ENCODE measurements at places on chromosomes 3 and 15.

DNA sequence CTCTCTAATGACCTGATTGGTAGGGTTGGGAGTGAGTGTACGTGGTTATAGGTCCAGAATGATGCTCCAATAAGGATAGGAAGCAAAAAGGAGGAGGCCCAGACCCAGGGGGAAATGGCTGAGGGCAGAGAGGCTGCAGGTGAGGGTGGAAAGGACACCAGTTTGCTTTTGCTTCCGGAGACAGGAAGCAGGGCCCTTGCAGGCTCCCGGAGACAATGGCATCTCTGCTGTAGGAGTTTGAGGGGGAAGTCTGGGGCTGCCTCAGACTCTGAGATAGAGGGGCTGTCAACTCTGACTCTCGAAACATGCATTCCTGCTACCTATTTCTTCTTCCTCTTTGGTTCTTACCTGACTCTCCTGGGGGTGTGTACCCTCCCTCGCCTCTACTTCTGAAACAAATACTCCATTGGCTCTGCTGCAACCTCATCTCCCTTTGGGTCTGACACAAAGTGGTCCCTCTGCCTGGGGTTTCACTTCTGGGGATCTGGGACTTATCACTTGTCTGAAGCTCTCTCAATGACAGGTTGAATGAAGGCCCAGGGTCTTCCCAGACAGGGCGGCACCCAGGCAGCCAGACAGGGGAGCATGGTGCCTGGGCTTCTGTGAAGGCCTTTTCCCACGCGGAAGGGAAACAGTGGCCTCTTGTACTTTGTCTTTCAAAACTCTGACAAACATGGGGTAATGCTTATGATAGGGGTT, 61.5 kb downstream of the CHRD start:
- DNase-seq = no peak

DNA sequence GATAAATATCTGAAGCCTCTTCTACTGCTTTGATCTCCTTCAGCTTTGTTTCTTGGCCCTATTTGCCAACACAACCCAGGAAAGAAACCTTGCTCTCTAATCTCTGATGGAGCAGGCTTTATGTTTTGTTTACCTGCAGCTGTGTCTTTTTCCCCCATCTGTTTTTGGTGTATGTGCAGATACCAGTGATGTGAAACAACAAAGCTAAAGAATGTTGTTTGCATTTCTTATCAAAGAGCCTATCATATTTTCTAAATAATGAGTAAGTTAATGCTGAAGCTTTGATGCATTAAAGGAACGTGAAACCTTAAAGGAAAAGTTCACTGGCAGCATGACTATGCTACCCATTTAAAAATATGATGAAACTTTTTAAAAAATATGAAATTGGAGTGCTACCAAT, 238.4 kb downstream of the NEK10 start:
- DNase-seq = no peak

DNA sequence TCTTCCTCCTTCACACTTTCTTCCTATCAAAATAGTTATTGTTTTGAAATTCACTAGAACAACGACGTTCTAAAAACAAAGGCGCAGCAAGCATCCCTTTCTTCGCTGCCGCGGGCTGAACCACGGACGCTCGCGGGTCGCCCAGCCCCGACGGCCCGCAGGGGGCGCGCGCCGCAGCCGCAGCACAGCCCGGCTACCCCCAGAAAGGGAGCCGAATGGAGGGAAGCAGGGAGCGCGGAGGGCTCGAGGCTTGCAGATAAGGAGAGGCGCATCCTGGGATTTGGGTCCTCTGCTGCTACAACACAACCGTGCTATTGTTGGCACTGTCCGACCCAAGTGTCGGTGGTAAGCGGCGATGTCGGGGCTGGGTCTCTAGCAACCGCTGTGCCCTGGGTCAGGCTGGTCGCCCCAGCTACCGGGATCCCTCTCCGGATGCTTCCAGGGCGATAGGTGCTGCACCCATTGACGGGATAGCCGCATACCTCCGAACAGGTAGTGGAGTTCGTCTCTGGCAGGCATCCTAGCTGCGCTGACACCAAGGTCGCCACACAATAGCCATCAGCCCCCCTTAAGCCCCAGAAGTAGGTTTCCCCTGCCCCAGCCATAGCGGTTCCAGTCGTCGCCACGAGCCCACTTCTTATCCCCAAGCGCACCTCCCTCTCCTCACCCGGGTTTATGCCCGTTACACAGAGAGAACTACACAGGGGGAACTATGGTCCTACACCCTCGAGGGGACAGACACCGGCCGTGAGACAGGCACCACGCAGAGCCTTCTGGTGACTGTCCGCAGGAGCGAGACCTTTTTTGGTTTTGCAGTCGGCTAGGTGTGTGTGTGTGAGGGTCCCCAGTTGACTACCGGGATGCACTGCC, 6.0 kb downstream of the ONECUT1 start:
- DNase-seq = no peak

- peak; percentile 39 for DNase-seq
These were observed 8.6 kb upstream of the SIAH2 start for GRCh38 chr3:150771600-150771999.

DNA sequence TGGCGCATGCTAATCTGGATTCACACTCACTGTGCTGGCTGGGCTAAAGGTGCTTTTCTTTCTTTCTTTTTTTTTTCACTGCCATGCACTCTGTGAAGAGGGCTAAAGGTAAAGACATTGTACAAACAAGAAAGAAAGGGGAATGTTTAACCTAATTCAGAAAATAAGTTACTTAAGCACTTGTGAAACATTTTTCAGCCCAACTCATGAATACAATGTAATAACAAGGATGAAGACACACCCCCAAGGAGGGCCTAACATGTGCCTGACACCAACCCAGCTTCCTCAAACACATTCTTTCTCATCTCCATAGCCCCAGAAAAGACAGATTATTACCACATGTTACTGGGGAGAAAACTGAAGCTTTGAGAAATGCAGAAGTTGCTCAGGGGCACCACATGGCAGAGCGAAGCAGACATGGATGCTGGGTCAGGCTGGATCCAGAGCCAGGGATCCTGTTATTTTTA, 5.7 kb downstream of the STIMATE start:
- peak; percentile 52 for DNase-seq

DNA sequence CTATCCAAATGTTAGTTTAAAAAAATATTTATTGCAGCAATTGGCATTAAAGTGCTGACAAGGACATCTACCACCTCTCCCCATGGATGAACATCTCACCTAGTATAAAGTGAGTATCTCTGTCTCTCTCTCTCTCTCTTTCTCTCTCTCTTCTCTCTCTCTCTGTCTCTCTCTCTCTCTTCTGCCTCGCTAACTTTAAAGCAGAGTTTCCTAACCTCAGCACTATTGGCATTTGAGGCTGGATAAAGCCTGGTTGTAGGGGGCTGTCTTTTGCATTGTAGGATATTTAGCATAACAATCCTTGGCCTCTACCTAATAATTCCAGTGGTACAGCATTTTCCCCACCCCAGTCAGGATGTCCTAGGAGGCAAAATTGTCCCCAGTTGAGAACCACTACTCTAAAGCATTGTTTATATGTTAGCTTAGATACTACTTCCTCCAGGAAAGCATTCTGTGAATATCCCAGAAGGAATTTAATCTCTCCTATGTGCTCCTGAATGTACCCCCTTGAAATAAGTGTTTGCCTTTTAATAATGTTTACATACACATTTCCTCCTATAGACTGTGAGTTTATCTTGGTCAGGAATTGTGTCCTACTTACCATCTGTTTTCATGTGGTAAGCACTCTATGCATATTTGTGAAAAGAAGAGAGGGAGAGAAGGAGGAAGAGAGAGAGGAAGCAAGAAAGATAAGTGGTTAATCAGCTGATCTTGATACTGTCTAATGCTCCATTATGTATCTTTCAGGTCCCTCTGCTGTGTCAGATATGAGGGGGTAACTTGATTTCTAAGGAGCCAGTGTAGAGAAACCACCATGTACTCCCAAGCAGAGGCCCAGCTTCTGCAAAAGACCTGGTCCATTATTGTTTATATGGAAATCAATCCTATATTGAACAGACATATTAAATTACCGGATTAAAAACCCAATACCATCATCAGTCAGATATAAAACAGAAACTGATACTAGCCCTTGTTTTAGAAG, 346.6 kb downstream of the RBMS3 start:
- no peak for DNase-seq

GRCh38 chr3:13452490-13453335, 27.4 kb upstream of the HDAC11 start:
- peak; percentile 39 for DNase-seq

GRCh38 chr3:71482771-71483170, 100.8 kb downstream of the FOXP1 start:
- DNase-seq = no peak
